ENCODE measurements at places on chromosomes 6 and 20.

DNA sequence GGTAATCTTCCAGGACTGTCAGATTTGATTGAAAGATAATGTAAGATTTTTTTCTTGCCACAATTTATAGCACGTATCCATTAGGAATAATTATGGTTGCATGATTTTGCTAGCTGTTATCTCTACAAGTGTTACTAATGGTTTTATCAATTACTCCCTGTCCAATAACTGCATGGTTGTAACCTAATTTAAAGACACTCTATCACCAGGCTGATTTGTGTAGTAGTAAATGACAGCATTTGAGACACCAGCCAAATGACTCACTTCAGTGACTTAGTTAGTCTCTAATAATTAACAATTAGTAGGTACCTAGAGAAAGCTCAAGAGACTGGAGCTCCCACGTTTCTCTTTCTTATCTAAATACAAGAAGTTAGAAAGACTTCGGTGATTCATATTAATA is 453.8 kb upstream of the POU3F2 start:
- no peak for DNase-seq

DNA sequence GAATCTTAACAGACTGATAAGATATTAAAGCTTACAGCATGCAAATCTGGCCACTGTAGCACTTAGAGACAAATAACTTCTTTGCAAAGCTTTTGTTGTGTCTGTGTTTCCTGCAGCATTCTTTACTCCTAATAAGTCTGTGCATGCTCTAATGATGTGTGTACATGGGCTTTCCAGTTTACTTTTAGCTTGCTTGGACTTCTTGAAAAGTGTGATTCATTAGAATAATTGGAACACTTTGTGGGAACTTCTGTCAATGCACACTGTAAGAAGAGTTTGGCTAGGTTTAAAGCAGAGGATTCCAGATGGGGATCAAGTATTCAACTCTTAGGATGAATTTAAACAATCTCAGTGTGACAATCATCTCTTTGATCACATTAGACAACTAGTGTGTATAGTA is 22.1 kb upstream of the TINAG start:
- no peak for DNase-seq

- DNase-seq: no peak
Measured at GRCh38 chr6:21772884-21773575, 179.5 kb downstream of the SOX4 start.

GRCh38 chr6:20882014-20882413 is 347.8 kb downstream of the CDKAL1 start:
- DNase-seq: no peak

- DNase-seq: no peak
Measured at GRCh38 chr20:40583205-40583604, 105.8 kb downstream of the MAFB start.

DNA sequence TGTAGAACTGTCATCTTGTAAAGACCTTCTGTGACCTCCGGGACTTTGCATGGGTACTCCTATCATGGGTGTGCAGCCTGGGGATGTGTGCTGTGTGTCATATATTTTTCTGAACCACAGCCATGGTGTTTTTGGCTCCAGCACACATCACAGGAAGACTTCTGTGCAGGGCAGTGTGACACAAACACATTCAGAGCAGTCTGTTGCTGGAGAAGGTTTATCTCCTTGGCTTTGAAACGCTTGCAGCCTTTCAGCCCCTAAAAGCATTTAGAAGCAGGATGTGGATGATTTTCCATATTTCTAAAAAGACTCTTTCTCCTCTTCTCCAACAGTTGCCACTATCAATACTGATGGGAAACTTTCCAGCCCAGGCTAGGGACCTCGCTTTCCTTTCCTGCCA is 221.6 kb upstream of the FOXA2 start:
- DNase-seq: no peak

GRCh38 chr6:52285177-52286068 is 881 bp upstream of the MCM3 start:
- no peak for DNase-seq

DNA sequence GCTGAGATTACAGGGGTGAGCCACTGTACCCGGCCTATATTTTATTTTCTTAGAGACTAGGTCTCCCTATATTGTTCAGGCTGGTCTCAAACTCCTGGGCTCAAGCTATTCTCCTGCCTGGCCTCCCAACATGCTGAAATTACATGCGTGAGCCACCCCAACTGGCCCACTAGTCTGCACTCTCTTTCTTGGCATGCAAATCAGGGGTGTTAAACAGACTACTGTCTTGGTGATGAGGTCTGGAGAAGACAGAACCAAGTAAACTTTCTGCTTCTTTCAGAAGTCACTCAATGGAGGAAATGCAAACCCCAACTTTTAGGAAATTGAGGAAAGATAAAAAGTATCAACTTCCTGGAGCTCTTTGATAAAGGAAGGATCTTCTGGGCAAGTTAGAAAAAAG is 8.0 kb upstream of the TUBB2B start:
- DNase-seq: no peak

GRCh38 chr6:40391851-40392517 is 195.2 kb downstream of the LRFN2 start:
- no peak for DNase-seq

DNA sequence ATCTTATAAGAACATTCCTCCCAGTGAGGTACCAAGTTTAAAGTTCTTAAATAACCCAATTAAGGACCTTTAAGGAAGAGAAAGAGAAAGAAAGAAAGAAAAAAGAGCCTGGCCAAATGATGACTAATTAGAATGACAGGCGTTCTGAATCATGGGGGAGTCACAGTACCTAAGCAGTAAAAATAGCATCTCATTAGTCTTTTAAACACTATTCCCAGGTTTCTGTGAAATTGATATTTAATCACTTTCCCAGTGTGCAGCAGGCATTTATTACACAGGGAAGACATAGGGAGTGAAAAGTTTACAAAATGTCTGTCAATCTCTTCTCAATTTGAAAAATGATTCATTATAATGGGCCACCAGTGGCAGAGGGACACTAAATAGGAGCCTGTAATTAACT is 251.4 kb upstream of the MANEA start:
- no peak for DNase-seq

GRCh38 chr6:5619249-5619648 is 357.9 kb downstream of the FARS2 start:
- no peak for DNase-seq

DNA sequence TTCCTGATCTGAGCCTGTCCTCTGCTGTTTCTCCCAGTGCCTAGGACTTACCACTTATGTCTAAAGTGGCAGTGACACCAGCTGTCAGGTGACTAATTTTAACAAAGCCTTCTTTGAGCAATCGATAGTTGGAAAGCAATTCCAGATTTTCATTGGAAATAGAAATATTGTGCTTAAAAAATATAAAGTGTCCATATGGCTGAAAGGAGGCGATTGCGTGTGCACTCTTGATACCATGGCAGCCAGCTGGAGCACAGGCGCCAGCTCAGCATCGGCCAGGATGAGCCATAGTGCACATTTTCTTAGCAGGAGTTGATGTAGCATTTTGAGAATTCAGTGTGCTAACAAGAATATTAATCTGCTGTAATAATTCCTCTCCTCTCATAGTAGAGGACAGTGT is 70.0 kb downstream of the LRRC1 start:
- no peak for DNase-seq

GRCh38 chr6:53369876-53370515 is 21.2 kb upstream of the ELOVL5 start:
- no peak for DNase-seq

DNA sequence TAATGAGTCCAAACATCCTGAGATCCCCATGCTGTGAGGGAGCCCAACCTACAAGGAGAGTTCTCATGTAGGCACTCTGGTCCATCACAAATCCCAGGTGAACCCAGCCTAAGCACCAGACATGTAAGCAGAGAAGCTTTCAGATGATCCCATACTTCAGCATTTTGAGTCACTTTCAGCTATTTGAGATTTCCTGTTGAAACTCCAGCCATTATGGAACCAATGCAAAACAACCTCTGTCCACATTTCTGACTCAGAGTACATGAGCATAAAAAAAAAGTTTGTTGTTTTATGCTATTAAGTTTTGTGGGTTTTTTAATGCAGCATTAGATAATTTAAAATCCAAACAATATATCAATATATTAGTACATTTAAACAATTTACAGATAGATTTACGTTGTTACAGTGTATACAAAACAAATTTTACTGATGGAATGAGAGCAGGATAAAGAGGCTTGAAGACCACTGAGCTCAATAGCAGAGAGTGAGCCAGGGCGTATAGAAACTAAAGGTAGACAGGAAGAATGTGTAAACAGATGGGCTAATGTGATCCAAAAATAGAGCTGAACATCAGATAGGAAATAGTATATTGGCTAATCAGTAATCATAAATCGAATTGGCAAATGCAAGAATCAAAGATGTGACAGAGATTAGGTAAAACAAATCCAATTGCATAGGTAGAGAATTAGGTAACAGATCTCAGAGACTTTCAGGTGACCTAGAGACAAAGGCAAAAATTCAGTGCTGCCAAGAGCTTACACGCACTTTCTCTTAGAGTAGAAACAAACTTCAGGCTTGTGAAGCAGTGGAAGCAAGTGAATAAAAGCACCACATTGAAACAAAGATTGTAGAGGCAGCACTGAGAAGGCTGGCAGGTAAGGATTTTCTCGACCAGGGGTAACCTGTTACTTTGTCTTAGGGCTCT is 36.2 kb upstream of the PLCB1 start:
- no peak for DNase-seq

- DNase-seq: no peak
Measured at GRCh38 chr6:53752856-53753255, 41.9 kb upstream of the LRRC1 start.

DNA sequence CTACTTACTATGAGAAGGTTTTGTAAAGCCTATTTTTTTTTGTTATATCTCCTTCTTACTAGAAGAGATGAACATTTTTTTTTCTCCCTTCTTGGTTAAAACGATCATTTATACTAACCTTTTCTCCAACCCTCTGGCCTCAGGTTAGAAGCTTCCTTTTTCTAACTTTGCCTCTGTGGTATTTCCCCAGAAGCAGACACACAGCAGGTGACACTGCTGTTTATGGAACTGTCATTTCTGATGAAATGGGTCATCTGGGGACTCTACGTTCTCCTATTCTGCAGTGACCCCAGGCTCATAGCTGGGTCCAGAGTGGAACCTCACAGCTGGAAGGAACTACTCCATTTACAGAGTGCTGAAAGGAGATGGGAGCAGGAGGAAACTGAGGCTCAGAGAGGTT is 746.3 kb upstream of the CHD6 start:
- no peak for DNase-seq

DNA sequence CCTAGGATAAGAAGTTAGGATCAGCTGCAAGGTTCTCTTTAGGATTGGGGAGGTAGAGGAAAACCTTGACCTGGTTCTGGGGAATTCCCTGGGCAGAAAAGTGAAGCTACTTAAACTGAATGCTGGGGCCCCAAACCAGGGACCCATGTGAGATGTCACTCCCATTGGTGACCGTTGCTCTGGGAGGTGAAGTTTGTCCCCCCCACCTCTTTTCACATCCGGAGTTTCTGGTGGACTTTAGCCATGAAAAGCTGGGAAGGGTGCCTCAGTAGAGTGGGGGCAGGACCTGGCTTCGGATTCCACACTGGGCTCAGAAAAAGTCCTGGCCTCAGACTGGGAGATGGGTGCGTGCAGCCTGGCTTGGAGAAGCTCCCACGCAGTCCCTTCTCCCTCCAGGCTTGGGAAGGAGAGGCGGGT is 13.2 kb downstream of the TJAP1 start:
- DNase-seq: no peak

DNA sequence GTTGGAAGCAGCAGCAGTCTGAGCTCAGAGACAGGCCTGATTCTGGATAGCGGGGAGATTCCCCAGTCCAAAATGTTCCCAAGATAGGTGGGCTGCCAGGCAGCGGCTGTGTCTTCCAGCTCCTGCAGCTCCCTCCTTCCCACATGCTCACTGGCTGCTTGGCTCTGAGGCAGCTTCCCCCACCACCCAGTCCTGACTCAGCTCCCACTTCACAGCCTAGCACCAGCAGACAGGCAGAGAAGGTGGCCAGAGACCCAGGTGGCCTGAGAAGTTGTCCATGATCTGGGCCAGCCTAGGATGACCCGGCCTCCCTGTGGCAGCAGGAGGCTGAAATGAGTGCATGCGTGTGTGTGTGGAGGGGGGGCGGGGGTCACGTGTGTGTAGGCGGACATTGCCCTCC is 94.9 kb downstream of the MDGA1 start:
- DNase-seq: no peak

DNA sequence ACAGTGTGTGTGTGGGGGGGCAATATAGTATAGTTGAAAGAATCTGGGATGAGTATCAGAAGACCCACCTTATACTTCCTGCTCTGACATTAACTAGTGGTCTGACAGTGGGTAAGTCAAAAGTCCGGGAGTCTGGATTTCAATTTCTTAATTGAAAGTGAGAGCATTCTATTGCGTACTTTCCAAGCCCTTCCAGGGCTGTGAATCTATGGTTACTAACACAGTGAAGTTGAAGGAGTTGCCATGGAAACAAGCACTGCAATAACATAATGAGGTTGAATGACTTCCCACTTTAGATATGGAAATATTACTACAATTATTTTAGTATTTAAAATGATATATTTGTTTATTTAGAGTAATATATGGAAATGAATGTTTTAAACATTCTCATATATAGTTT is 80.2 kb downstream of the MLIP start:
- no peak for DNase-seq

DNA sequence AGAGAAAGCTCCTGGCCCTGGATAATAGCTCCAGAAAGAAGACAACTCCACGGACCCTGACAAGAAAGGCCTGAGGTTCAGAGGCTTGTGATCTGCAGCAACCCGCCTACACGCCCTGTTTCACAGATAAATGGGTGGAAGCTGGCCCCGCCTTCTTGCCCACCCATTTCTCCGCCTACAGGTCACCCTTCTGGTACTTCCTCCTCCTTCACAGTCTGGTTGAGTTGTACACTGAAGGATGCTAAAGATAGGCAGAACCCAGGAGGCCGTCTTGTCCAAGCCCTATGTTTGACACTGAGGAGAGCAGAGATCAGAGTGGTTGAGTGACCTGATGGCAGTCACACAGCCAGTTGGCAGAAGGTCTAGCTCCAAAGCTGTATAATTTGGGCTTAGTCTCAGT is 34.2 kb upstream of the MDGA1 start:
- DNase-seq: no peak

DNA sequence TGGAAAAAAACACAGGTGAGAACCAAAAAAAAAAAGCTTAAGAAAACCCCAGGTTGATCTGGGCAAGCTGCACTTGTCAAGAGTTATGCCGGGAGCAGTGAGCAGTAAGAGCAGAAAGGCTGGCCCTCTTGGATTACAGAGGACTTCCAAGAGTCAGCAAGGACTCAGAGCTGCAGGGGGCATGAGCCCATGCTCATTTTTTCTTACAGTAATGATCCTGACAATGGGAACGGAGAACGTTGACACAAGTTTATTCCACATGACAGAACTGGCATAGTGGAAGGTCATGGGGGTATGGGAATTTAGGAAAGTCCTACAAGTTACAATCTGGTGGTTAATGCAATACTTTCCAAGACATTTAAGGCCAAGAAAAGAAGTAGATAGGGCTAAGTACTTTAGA is 256.6 kb downstream of the GMDS start:
- DNase-seq: no peak

DNA sequence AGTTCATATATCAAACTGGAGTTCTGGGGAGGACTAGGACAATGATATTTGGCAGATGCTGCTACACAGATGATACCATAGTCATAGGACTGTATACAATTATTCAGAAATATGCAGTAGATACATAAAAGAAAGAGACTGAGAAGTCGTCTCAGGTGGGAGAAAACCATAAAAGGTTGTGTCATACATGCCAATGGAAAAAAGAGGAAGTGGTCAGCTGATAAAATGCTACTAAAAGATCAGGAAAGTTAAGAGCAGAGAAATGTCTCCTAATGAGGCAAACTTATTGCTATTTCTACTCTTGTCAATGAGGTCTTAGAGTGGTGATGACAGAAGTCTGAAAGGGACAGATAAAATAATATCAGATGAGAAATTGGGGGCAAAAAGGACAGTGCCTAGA is 407.6 kb downstream of the COL12A1 start:
- no peak for DNase-seq

Data from ascending aorta (tissue), 2 donors.